ENCODE measurements at places on chromosomes 12 and 14.

GRCh38 chr12:77025782-77026314 is 39.5 kb downstream of the E2F7 start:
- DNase-seq: no peak

DNA sequence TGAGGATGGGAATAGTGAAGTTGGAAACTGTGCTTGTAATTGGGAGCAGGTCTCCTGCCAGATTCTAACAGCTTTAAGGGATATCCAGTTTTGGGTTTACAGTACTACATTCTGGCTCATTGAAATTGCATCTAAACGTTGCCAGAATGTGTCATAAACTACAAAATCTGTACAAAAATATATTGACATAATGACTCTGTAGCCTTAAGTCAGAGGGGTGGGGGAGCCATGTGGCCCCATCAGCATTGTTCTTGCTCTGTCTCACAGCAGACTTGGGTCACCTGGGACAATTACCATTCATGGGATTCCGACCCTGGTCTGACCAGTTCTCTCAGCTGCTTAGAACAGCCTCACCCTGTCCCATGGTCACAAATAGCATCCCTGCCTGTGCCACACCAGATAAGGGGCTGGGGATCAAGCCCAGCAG is 43.3 kb upstream of the MED13L start:
- DNase-seq: no peak

DNA sequence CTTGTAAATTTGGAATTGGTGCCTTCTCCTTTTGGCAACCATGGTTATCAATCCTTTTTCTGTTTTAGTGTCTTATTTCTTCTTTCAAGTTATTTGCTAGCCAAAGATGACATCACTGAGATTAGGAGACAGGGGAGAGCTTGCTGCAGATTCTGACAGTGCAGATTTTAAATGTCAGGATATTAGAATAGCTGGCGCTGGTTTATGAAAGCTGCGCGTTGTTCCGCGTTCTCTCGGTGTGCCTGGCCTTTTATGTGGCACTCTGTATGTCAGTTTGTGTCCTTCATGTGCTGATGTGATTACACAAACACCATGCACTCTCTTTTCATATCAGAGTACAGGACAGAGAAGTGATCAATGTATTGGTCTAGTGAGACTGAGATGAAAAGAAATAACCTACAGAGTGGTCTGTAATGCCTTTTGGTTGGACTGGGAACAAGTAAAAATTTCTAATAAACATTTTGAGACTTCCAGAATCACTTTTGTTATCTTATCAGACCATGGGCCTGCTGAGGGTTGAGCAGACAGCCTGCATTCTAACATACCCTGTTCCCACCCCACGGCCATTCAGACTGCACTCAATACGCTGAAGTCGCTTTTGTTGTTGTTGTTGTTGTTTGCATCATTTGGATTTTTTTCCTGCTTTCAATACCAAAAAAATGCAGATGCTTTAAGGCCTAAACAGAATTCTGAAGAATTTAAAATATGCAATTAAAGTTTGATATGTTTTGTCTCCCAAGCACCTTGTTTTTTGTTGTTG is 49.7 kb upstream of the TRAF3 start:
- no peak for DNase-seq

DNA sequence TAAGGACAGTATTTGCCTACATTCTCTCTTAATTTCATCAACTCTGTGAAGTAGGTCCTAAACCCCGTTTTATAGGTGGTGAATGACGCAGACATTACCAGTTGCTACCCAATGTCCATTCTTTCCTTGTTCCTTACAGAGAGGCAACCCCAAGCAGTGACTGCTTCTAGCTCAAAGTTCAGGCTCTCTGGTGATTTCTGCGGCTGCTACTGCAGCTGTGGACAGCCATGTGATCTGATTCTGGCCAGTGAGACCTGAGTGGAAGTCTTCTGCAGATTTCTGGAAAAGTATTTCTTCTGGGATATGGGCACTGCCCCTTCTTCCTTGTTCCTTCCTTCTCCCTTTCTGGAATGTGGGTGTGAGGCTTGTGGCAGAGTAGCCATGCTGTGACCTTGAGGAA is 82.9 kb downstream of the ARF6 start:
- no peak for DNase-seq

DNA sequence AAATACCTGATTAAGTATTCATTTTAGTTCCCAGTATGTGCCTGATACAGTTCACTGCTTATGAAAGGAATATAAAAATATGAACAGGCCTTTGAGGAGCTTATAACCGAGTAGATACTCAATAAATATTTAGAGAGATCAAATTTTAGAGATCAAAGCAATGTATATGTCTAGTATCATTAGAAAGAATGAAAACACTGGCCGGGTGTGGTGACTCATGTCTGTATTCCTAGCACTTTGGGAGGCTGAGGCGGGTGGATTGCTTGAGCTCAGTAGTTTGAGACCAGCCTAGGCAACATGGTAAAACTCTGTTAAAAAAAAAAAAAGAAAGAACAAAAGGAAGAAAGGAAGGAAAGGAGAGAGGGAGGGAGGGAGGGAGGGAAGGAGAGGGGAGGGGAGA is 113.2 kb upstream of the EEA1 start:
- DNase-seq: no peak

DNA sequence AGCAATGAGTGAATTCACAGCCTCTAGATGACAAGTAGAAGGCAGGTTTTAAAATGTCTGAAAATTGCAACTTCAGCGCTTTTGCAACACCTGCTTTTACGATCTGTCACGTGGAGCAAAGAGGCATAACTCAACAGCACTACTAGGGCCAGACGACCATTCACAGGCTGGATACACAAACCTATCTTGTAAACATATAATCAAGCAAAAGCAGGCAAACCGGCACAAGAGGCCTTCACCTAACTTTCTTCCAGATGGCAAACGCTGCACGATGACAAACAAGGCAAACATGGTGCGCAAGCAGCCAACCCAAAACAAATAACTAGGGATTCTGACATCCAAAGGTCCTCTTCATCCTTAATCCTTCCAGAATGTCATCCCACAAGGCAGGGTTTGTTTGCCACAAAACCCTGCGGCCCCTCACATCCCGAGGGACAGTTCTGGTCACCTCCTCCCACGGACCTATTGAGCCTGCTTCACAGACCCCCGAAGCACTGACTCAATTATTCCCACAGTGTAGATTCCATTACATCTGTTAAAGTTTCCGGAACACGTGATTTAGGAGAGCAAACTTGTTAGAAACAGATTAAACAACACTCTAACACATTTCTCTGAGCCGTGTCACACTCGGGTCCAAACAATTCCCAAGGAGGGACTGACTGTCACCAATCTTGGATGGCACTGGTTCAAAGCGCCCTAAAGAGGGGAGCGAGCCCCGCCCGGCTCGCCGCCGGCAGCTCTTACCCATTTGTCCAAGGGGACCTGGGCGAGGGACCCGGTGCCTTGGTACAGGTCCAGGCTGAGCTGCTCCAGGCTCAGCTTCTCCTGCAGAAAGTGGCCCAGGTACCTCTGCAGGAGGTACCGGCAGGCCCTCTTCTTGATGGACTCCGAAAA is 823 bp downstream of the ATG2B start:
- peak; percentile 55 for DNase-seq

DNA sequence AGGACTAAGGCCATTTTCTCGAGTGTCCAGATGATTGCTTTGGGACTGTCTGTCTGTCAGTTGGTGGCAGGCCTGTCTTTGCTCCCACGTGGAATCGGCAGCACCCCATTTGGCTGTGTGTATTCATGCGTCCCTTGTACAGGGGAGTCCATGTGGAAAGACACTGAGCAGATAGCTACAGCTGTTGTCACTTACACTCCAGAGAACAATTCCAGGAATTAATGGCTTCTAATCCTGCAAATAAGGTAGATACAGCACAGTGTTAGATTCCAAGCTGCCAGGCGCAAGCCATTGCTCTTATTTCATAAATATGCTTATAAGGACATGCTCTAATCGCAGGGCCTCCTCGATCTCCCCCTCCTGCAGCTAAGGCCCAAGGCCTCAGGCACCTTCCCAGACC is 208.8 kb downstream of the VRK1 start:
- DNase-seq: no peak

DNA sequence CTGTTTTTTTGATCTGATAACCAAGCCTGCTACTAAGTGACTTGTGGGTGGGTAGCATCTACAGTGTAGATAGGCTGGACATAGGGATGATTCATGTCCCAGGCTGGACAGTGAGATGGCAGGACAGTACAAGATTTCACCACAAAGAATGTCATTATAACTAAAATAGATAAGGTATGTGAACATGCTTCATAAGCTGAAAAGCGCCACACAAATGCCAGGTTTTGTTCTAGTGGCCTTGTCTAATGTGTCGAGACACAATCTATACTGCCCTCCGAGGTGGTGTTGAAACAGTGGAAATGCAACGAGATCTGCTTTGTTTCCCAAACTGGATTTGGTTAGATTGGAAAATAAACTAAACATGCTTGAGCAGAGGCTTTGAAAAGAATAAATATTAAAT is 4.4 kb downstream of the LGALS3 start:
- DNase-seq: no peak

- no peak for DNase-seq
Measured at GRCh38 chr14:100030452-100031153, 34.6 kb upstream of the EVL start.

DNA sequence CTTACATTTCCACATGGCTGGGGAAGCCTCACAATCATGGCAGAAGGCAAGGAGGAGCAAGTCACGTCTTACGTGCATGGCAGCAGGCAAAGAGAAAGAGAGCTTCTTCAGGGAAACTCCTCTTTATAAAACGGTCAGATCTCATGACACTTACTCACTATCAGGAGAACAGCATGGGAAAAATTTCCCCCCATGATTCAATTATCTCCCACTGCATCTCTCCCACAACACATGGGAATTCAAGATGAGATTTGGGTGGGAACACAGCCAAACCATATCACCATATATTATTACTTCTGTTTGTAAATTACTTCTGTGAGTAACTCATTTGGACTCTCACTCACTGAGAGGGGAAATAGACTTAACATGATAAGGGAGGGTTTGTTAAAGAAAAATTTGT is 1496.8 kb upstream of the TMEM132C start:
- no peak for DNase-seq

- no peak for DNase-seq
Measured at GRCh38 chr14:71371711-71372396, 464.6 kb downstream of the PCNX1 start.

- DNase-seq: no peak
Measured at GRCh38 chr12:41228066-41228820, 40.1 kb downstream of the PDZRN4 start.

GRCh38 chr12:44464180-44464579 is 411.9 kb downstream of the NELL2 start:
- no peak for DNase-seq

GRCh38 chr14:94827711-94828447 is 58.0 kb upstream of the GSC start:
- no peak for DNase-seq

- no peak for DNase-seq
Measured at GRCh38 chr12:65055859-65056258, 65.2 kb downstream of the WIF1 start.

DNA sequence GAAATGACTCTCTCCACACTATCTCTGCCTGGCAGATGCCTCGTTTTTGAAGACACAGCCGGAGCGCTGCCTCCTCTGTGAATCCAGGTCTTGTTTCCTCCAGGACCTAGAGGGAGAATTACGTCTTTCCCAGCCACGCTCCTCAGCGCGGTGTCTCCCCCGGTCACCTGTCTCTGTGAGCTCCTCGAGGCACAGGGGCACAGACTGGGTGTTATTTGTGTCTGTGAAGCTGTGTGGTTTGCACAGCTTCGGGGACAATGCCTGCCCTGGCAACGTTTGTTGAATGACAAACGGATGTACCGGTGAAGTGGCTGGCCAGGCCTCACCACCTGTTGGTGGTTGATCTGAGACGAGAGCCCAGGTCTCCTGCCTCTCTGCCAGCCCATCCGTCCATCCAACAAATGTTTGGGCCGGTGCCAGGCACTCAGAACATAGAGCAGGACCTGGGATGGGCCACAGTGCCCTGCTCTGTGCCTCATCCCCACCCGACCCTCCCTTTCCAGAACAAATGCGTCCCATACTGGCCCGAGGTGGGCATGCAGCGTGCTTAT is 6.1 kb downstream of the PTPN6 start:
- DNase-seq: no peak

- peak; percentile 79 for DNase-seq
Measured at GRCh38 chr12:27822076-27822712, 42.2 kb upstream of the MANSC4 start.

- no peak for DNase-seq
Measured at GRCh38 chr14:47846008-47846407, 170.6 kb upstream of the MDGA2 start.

DNA sequence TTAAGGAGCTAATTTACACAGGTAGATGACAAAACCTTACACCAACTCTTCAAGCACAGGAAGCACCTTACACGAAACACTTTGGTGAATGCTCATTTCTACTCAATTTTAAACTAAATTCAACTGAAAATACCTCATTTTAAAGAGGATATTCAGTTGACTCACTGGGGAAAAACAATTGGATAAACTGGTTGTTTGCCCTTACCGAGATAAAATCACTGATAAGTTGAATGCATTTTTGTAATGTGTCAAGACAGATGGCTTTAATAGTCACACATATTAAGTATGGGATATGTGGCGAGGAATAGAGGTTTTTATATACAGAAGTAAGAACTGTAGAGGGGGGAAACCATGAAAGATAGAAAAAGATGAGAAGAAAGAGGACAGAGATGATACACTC is 105.4 kb downstream of the HMGA2 start:
- no peak for DNase-seq

DNA sequence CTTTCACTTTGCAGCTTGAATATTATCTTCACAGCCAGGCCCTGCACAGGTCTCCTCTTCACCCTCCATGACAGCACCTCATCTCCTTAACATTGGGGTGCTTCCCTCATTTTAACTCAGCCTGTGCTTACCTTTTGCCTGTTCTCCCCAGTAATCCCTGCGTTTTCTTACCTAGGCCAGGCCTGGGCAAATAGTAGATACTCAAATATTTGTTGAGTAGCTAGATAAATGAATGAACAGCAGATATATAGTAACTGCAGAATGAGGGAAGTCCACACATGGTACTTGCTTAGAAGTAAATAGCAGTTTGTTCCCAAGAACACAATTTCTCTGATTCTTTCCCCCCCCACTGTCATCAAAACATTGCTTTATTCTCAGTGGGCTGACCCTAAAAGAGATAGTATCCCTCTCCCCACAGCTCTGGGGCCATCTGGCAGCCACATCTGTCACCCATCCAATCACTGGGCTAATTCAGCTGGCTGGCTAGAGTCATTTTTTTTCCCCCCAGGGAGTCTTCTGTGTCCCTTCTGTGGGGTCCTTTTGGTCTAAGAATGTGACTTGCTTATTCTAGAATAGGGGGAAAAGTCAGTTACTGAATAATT is 43.2 kb downstream of the APPL2 start:
- no peak for DNase-seq

DNA sequence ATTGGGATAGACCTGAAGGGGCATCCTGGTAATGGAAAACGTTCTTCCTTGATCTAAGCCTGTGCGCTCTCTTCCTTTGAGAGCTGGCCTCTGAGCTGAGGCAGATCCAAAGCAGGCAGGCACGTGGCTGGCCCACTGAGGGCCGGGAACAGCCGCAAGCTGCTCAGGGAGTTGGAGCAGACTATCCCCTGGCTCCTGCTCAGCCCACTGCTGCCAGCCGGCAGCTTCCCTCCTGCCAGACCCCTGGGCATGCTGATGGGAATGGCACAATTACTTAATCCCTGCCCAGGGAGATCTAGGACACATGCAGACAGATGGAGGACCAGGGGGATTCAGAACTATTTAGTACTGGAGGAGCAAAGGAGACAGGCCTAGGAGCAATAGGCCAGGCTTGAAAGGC is 14.4 kb downstream of the NEUROD4 start:
- no peak for DNase-seq

Measured in stimulated activated CD4-positive, alpha-beta T cell treated with anti-CD3 and anti-CD28 coated beads, Interleukin-15, amount 100 ng/mL, for 24 hours (primary cell).